H7 (cell line): ENCODE measurements at places on chromosomes 11 and 22. TPM values are rescaled to one million over a fixed set of nuclear protein-coding genes. Genes with fewer than 3 reads are reported as not detected.

DNA sequence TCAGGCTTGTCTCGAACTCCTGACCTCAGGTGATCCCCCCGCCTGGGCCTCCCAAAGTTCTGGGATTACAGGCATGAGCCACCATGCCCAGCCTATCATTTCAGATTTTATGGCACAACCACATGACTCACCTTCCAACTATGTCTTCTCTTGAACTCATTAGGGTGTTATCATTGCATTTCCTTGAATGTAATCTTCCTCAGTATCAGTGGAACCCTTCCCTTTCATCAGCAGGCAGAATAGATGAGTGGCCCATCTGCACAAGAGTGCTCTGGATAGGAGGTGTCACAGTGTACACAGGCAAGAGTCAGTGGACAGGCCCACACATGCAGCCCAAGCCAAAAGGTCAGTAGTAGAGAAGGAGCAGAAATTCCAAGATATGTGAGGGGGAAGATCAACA is 29.1 kb upstream of the AQP11 start:
- no peak for DNase-seq

XRCC6 gene
- 658 and 684 TPM in 2 replicates for total RNA-seq

DNA sequence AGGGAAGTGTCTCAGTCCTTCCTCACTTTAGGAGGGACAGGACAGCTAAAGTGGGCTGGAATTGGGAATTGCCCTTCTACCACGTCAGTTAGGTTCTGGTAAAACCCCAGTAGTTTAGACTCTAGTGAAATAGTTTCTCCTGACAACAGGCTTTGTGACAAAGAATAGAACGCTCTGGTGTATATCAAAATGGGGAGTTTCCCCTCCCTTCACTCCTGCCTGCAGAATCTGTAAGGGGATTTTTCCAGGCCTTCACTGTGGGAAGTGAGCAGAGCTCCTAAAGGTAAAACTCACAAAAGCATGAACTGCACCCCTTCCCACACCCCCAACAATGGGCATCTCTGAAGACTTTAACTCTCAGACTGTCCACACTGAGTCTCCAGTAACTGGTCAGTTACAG is 460.9 kb upstream of the LRRC4C start:
- no peak for DNase-seq

DNA sequence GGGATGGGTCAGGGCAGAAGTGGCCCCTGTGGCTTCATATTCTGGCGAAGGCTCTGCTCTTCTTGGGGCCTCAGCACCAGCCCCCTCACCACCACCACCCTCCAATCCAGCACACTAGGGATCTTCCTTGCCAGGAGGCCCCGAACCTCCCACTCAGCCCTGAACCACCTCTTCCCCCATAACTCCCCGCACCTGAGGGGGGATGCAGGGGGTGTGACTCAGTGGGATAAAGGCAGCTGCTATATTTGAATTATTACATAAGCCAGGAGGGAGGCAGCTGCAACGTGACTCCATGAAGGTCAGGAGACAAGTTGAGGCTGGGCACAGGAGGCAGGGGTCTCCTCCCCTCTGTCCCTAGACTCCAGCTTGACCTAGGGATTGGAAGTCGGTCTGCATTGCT is 5.6 kb upstream of the PDE2A start:
- no peak for DNase-seq

DNA sequence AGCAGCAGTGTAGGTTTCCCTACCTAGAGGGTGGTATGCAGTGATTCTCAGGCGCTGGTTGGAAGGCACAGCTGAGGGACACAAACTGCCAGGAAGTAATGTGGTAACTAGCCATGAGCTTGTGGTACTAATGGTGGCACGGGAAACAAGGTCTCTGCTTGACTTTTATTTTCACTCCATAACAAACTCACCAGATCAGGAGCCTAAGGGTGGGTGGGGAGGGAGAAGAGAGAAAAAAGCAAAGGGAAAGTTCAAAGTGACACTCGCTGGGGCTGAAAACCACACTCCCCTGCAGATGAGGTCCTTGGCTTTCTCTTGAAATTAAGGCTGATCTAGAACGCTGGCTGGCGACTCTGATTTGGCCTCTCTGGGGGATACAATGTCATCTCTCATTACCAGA is 22.0 kb downstream of the TRAF6 start:
- no peak for DNase-seq

PIWIL4 gene
- total RNA-seq = 1.1 and 1.2 TPM in 2 replicates

GRCh38 chr22:37188901-37189466 is 937 bp upstream of the C1QTNF6 start:
- no peak for DNase-seq

MAPK11 gene
- total RNA-seq = 1.4 and 2.4 TPM in 2 replicates

DNA sequence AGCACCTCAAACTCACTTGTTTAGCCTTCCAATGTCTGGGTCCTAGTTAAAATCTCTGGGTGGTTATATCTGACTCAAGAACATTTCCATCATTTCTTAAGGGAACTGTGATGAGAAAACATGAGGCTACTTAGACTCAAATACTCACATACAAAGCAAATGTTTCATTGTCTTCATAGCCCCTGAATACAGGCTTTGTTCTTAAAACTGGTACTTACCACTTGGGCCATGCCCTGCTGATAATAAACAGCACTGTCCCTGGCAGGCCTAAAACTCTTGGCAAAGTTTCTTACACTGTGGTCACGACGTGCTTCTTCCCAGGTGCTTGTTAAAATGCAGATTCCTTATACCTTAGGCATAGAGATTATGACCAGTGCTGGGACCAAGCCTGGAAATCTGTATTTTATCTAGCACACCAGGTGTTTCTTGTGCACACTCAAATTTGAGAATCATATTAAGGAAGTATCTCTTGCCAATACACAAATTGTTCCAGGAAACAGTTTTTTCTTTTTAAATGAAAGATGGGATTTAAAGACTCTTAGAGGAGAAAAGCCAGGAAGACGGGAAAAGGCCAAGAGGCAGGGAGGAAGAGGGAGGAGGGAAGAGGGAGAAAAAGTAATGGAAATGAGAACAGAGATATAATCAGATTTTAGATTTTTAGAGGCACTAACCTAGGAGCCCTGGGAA is 287.9 kb upstream of the MPPED2 start:
- DNase-seq = no peak

GRCh38 chr22:50498322-50498890 is 9.1 kb downstream of the LMF2 start:
- peak; percentile 90 for DNase-seq

GRCh38 chr11:73283276-73284000 is 11.3 kb downstream of the P2RY6 start:
- no peak for DNase-seq

DNA sequence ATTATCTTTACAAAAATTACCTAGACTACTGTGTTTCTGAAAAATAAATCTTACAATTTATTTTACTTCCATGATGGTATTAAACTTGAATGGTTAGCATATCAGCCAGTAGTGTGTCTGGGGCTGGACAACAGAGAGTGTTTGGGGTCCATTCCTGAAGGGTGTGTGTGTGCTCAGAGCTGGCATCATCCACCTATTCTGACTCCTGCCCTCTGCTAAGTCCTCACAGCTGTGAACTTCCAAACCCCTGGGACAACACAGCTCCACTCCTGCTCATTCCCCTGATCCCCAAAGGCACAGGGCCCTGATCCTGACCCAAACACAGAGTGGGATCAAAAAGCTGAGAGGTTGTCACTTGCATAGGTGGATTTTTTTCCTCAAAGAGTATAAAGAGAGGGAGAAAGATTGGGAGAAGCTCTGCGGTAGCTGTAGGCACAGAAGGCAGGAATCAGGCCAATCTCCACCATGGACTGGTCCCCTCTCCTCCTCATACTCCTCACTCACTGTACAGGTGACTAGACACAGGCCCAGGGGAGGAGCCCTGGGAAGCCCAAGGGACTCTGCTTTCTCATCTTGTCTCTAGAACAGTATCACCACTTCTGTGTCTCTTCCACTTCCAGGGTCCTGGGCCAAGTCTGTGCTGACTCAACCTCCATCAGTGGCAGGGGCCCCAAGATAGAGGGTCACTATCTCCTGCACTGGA is 55.7 kb upstream of the TOP3B start:
- DNase-seq = no peak

FAR1 gene
- total RNA-seq = 30.4 and 50.6 TPM in 2 replicates

CCDC89 gene
- total RNA-seq = not detected in 2 replicates

CTTN gene
- 155 and 188 TPM in 2 replicates for total RNA-seq

- DNase-seq = no peak
These were observed 3.5 kb upstream of the ELMOD1 start for GRCh38 chr11:107587306-107587979.

- DNase-seq = no peak
These were observed 13.6 kb upstream of the TTLL12 start for GRCh38 chr22:43200555-43200954.

DNA sequence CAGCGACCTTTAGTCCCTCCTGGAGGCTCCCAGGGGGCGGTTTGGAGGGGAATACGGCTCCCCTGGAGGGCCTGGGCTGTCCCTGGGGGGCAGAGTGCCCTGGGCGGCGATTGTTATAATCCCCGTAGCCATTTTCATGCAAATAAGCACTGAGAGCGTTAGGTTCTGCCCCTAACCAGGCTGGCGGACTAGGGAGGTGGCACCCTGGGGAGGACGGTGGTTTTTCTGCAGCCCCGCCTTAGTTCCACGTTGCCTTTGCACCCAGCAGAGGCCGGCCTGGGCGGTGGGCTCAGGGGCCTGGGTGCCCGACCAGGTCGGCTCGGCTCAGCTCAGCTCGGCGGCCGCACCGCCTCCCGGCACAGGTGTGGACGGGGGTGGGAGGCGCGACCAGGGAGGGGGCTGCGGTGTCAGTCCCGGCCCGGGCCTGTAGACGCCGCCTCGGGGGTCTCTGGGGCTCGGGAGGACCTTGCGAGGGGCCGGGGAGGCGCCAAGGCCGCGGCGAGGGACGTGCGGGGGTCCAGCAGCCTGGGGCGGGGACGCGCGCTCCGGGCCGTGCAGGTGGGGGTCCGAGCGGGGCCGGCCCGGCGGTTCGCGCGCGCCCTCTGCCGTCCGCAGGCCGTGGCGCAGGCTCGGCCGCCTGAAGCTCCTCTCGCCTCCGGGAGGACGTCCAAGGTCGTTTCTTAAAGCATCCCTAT is 2.3 kb upstream of the DUSP8 start:
- DNase-seq = peak; percentile 96

DNA sequence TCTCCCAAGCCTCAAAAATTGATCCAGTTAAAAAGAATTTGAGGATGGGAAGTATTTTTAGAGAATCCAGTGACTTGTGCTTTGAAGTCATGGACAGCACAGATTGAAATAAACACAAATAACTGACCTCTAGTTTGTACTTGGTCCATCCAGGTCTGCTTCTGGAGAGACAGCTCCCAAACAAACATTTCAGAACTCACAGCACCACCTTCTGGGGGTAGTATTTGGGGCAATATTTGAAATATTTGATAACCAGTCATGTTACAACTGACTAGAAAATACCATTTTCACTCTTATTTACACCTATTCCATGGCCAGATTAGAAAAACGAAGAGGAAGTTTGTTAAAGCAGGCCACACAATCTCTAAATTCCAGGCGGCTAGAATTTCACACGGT is 56.2 kb downstream of the CTSC start:
- DNase-seq = no peak

ABCG4 gene
- total RNA-seq = 0.31 and 0.37 TPM in 2 replicates

SAA2 gene
- total RNA-seq = not detected in 2 replicates

HMBS gene
- total RNA-seq = 12.2 and 14.3 TPM in 2 replicates

- no peak for DNase-seq
These were observed 5.5 kb upstream of the LTO1 start for GRCh38 chr11:69680688-69681087.

GRCh38 chr22:35394011-35394312 is 6.0 kb upstream of the MCM5 start:
- DNase-seq = no peak

- DNase-seq = no peak
These were observed 50.6 kb downstream of the CACNA1I start for GRCh38 chr22:39620924-39621690.

DNA sequence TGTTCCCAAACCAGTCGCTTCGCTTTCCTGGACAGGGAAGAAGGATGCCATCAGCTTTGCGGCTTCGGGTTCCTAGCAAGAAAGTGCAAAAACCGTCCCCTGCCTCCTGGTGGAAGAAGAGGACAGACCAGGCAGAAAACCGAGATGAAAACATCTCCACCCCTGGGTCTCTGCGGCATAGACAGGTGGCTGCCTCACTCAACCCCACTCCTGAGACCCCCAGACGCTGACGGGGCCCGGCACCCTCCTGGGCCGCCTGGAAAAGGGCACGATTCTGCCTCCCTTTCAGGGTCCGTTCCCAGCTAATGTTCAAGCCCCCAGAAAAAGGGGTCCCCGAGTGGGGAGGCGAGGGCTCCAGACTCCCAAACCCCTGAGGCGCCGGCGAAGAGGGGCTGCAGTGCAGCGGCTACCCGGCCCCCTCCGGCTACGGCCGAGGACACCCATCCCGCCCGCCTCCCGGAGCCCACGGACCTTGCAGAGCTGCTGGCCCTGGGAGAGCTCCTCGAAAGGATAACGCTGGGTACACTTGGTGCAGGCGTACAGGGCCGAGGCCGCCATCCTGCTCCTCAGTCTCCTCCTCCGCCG is 569 bp downstream of the FAM76B start:
- peak; percentile 54 for DNase-seq

- peak; percentile 53 for DNase-seq
These were observed 96.9 kb downstream of the MORC2 start for GRCh38 chr22:30871391-30872284.

GRCh38 chr11:34540870-34541269 is 27.3 kb upstream of the ELF5 start:
- no peak for DNase-seq

GRCh38 chr11:1557904-1558774 is 13.9 kb downstream of the DUSP8 start:
- DNase-seq = peak; percentile 73

MS4A1 gene
- total RNA-seq = not detected in 2 replicates

- DNase-seq = peak; percentile 22
These were observed 462.4 kb upstream of the LRRC4C start for GRCh38 chr11:41921746-41922390.

- no peak for DNase-seq
These were observed 23.1 kb upstream of the TP53I11 start for GRCh38 chr11:44973632-44974401.
